ENCODE measurements at places on chromosomes 12 and 14. TPM values are rescaled to one million over a fixed set of nuclear protein-coding genes. Genes with fewer than 3 reads are reported as not detected.

DNA sequence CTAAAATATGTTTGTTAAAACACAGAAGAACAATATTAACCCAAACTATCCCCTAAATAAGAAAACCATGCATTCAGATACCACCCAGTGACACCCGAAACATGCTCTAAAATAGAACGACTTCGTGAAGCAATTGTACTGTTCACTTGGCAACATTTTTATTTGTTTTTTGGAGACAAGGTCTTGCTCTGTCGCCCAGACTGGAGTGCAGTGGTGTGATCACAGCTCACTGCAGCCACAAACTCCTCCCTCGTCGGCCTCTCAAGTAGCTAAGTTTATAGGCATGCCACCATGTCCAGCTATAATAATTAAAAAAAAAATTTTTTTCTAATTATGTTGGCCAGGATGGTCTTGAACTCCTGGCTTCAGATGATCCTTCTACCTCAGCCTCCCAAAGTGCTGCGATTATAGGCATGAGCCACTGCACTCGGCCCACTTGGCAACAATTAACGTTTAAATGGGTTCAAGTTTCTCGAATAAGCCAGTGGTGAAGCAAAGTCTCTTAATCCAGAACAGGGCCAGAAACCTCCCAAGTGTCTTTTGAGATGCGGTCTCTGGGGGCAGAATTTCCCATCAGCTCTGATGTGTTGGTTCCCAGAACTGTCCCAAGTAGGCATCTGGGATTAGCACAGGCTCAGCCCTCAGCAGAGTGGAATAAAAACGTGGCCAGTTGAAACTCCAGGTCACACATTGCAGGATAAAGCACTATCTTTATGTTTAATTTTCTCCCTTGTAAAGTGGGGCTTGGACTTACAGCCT, 74.5 kb downstream of the TMCC3 start:
- no peak for DNase-seq

DNA sequence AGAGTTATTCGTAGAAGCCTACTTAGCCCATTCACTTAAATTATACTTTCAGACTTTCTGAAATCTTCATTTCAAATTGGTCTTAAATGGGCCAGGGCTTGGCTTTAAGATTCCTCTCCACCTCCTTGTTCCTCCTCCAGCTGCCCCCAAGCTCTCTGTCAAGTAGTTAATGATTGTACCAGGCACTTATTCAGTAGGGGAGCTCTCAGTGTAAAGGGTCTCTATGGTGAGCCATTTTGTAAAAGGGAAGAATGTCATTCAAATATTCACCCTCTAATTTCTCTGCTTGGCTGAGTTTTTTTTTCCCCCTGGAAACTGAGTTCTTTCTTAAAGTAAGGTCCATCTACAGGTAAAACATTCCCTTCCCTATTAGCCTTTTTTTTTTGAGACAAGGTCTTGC, 96.6 kb downstream of the SUDS3 start:
- no peak for DNase-seq

DNA sequence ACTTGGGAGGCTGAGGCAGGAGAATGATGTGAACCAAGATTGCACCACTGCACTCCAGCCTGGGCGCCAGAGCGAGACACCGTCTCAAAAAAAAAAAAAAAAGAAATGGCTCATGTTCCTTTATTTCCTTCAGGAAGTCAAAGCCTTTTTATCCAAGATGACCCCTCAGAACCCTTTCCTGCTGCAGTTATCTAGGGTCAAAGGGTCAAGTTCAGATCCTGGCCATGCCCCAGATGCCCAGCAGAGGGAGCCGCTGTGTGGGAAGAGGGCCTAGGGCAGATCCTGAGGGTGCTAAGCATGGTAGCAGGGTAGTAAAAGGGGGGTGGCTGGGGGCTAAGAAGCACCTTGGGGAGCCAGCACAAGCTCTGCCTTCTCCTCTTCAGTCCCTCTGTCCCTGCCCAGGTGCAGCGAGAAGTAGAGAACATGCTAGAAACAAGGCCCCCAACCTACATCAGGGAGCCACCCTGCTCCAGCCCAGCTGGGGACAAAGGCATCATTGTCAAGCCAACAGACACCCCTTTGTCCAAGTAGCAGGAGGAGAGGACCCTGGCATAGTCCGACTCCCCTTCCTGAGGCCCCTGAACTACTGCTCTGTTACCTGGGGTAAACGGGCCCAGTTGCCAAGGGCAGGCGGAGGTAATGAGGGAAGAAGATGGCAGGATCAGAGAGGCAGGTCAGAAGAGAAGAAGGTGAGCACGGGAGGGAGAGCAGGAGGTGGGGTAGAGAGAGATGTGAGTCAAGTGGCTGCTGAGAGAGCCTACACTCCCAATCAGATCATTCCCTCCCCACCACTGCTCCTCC, 6.5 kb downstream of the NFE2 start:
- DNase-seq: no peak

GRCh38 chr14:72679141-72679535, 214.8 kb downstream of the DPF3 start:
- no peak for DNase-seq

- DNase-seq: no peak
Measured at GRCh38 chr12:24173067-24173466, 223.6 kb upstream of the SOX5 start.

DNA sequence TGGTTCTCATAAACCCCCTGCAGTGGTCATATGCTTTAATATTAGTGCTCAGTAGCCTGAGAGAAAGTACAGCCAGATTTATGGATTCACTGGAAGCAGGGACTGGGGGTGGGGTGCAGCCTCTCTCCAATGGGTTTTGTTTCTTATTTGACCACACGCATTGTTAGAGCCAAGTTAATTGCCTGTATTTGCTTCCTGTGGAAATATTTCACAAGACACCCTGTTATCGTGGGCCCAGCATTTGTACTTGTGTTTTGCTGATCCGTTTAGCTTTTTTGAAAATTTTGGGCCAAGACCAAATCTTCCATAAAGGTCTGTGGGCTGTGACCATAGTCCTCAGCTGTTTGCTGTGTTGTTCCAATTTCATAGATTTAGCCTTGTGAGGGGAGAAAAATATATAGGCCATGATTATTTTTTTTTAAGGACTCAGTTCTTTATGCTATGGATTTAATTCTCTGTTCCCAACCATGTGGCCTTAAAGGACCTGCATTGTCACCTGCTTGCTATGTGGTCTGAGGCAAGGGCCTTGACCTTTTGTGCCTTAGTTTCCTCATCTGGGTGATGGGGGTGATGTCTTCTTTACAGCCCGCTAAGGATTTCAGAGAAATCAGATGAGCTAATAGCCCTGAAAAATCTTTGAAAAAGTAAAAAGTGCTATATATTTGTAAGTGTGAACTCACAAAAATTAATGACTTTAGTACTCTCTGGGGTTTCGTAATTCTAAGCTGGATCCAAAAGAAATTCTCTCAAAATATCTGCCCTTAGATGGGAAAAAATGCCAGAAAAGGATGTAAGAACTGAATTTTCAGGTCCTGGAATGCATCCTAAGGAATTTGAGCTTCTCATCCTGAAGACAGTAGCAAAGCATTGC, 370.2 kb downstream of the DPF3 start:
- no peak for DNase-seq

DNA sequence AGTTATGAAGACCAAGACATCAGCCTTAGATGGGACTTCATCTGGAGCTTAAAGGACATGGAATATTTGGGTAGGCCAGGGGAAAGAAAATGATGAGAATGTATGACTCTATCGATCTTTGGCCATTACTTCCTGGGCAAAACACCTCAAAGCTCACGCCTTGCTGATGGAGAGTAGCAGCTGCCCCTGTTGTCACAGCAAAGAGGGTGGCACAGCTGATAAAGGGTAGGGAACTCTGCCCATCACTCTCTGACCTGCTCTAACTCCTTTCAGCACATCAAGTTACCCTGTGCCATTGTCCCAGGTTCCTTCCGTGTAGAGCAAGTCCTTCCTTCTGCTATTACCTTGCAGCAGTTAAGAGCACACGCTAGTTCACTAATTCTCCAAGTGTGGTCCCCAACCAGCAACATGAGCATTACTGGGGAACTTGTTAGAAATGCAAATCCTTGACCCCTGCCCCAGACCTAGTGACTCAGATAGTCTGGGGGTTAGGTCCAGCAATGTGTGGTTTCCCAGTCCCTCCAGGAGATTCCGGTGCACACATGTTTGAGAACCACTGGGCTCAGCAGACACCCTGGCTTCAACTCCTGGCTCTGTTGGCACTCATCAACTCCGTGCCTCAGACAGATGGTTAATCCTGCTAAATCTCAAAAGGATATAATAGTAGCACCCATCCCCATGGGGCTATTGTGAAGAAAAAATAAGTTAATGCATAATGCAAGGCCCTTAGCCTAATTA, 93.7 kb upstream of the EEA1 start:
- DNase-seq: no peak

- DNase-seq: no peak
Measured at GRCh38 chr12:17763366-17763765, 326.6 kb downstream of the RERGL start.

GNS gene
- polyA plus RNA-seq: 172 TPM

All from renal cortex interstitium (tissue), 15 donors.